ENCODE measurements at places on chromosomes 5 and 9. TPM values are rescaled to one million over a fixed set of nuclear protein-coding genes. Genes with fewer than 3 reads are reported as not detected.

The PCDHB9 gene
- not detected for total RNA-seq

The SLC36A2 gene
- total RNA-seq, result not detected

The TSSK1B gene
- not detected for total RNA-seq

The PCDHGA4 gene
- not detected for total RNA-seq

The ALDH1A1 gene
- not detected for total RNA-seq
